Kidney (tissue), 22 donors: ENCODE measurements at places on chromosomes 2 and 18. TPM values are rescaled to one million over a fixed set of nuclear protein-coding genes. Genes with fewer than 3 reads are reported as not detected.

DNA sequence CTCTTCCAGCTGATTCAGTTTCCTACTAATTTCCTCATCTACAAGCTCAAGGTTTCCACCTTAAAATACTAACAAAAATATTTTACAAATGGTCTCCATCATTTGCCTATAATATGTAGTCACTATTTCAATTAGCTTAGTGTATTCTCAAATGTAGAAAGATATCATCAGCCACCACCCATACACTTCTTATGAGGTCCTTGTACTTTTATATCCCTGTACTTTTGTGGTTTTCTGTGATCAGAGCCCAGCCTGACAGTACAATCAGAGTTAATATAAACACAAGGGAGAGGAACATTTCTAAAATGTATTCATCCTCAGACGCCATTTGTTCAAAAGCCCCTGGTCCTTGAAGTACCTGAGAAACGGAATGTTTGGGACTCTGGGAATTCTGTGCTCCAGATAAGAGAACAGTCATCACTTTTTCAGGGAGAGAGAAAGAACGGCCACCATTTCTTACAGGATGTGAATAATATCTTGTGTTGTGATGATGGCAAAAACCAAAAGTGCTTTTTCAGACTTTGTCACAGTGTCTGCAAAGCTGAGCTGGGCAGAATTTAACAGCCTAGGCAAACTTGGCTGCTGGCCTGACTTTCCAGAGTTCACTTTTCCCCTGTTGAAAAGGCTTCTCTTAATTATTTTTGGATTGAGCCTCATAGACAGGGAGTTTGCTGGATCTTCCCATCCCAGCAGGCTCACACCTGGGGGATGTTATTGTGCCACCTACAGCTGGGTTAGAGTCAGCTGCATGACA, 361.7 kb upstream of the ACVR2A start:
- no peak for DNase-seq

- no peak for DNase-seq
These were observed 46.7 kb upstream of the LRRTM1 start for GRCh38 chr2:80351231-80351630.

DNA sequence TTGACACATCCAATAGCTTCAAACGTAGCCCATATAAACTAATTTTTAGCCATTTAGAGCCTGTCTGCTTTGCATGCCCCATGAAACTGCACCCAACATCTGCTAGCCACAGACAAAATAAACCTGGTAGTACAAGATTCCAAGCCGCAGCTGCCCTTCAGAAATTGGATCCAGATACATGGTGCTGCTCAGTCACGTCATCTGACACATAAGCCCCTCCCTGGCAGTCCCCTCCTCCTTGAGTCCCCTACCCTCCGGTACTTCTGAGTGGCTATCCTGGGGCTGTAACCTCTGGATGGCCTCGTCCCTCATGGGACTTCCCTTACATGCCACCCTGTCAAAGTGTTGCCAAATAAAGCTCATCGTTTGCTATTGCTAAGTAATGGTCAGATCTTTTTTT, 33.8 kb downstream of the PROC start:
- DNase-seq: no peak

GRCh38 chr2:201262718-201263117, 2.4 kb downstream of the CASP8 start:
- DNase-seq: peak; percentile 17

DNA sequence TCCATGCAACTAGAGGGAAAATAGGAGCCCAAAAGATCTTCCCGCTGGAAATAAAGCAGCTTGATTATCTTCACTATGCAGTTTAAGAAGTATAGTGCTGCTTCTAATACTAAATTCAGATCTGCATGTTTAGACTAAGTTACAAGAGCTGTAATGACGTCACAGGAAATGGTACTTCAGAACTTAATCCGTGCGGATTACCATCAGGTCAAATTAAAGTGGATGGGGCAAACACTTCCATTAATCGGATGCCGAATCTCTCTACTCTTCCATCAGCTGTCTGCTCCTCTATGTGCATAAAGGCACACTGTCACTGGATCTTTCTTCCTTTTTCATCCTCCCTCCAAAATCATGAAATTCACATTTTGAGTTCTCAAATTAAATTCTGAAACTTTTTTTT, 52.6 kb downstream of the TRAPPC12 start:
- no peak for DNase-seq

Gene POTEC
- polyA plus RNA-seq: not detected

Gene SCN9A
- 0.99 TPM for polyA plus RNA-seq

Gene SIGLEC15
- polyA plus RNA-seq: not detected

Gene NR4A2
- polyA plus RNA-seq: 3.1 TPM
